Amygdala (tissue), 56 donors: ENCODE measurements at places on chromosomes 7 and 10.

DNA sequence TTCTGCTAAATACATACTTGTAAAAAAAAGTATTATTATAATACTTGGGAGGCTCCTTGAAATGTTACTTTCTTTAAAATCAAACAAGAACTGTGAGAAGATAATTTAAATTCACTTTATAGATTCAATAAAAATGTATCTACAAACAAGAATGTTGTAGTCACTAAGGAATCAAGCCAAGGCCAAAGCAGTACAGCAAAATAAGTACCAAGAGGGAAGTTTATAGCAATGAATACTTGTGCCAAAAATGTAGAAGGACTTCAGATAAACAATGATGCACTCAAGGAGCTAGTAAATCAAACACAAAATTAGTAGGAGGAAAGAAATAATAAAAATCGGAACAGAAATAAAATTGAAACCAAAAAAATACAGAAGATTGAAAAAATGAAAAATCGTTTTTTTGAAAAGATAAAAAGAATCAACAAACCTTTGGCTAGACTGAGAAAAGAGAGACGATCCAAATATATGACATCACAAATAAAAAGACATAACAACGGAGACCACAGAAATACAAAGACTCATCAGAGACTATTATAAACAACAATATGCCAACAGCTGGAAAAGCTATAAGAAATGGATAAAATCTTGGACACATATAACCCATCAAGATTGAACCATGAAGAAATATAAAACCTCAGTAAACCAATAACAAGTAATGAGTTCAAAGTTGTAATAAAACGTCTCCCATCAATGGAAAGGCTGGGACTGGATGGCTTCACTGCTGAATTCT lies 286.0 kb upstream of the TMEM229A start:
- no peak for DNase-seq

DNA sequence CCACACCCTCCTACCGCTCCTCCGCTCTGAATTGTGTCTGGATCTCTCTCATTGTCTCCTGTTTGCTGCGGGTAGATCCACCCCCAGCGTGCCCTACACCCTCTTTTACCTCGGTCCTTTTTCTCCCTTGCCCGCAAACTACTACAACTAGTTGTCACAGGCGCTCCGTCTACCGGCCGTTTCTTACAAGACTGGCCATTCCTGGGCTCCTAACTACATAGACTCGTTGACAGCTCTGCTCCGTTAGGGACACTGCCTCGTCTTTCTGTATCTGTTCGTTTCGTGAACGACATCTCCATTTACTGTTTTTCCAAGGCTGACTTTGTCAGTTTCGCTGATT lies 786 bp downstream of the TAF3 start:
- DNase-seq, result peak; percentile 49

- DNase-seq, result no peak
These were observed 59.0 kb upstream of the TAS2R16 start for GRCh38 chr7:123054357-123055133.

- peak; percentile 61 for DNase-seq
These were observed 44.4 kb downstream of the PFKFB3 start for GRCh38 chr10:6247041-6247712.

- DNase-seq, result peak; percentile 59
These were observed 104.5 kb downstream of the GRID1 start for GRCh38 chr10:86261941-86262687.

- no peak for DNase-seq
These were observed 206.9 kb upstream of the PHYHIPL start for GRCh38 chr10:58969576-58969975.

DNA sequence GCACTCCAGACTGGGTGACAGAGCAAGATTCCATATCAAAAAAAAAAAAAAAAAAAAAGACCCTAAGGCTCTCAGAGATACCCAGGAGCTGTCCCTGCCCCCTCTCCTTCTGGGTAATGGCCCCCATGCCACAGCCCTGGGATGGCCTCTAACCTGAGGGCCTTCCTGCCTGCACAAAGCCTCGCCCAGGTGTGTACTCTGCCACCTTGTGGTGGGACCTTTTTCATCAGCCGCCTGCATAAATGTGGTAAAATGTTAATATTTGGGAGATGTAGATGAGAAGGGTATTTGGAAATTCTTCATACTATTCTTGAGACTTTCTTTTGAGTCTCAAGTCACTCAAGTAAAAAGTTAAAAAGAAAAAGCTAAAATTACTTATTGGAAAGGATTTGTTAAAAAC lies 46.3 kb upstream of the RNF216 start:
- DNase-seq, result no peak

GRCh38 chr10:11406746-11407145 lies 204.7 kb downstream of the USP6NL start:
- no peak for DNase-seq

DNA sequence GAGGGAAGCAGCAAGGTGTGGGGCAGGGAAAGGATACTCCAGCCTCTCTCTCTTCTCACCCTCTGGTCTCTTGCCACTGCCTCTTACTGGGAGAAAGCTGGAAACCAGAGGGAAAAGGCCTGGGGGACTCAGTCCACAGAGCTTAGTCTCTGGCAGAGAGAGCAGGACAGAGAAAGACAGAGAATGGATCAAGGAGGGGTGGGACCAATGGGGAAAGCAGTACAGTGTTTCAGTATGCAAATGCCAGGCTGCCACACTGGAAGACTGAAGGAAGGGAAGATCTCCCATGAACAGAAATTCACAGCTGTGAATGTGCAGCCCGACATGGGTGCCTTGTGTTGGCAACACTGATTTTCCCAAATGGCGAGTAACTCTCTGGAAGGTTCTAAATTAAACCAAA lies 40.4 kb downstream of the CREB5 start:
- DNase-seq, result no peak

- no peak for DNase-seq
These were observed 515.2 kb upstream of the POT1 start for GRCh38 chr7:125444864-125445263.

- DNase-seq, result no peak
These were observed 74.1 kb downstream of the DNAH11 start for GRCh38 chr7:21616796-21617436.

DNA sequence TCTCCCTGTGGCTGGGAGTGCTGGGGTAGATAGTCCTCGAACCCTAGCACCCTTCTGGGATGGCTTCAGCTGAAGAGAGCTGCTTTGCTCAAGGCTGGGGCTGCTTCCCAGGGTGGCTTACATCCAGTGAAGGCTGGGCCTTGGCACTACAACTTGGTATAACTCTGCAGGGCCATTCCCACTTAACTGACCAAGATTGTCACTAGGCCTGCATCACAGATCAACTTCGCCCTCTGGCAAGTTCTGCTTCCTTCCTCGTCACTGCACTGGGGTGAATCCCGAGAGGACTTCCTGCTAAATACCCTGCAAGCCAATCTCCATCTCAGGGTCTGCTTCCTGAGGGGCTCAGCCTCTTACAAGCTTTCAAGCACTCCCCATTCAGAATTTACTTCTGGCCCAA lies 195.2 kb downstream of the DOCK4 start:
- peak; percentile 25 for DNase-seq

- no peak for DNase-seq
These were observed 2.2 kb downstream of the GPRIN2 start for GRCh38 chr10:46554166-46554781.

DNA sequence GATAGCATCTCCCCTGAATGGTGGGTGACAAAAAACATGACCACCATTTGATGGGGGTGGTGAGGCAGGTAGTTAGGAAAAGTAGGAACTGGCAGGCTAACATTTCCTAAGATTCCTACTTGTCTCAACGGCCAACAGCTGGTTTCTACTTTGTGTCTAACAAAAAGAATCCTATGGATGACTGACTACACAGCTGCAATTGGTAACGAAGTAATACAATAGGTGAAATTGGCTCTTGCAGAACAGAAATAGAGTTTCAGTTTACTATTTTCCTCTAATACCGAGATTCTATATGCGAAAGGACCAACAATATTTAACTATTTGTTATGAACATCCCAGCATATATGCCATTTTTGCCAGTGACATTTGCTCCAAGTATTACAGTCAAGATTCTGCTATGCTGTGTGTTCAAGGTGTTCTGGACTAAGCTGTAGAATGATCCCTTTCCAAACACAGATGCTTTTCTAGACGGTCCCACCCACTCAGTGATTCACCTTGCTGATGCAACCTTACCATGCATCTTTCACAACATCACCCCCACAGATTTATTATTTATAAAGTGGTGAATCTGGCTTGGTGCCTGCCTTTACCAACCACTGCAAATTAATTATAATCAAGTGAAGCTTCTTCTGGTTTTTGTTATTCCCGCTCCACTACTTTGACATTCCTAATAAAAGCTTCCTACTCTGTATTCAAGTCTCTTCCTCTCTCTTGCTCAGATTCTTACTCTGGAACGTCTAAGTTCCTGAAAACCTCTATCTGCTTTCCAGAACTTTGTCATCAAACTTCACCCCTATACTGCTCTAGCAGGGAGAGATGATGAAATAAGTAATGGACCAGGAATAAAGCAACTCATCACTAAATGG lies 16.8 kb downstream of the BBIP1 start:
- DNase-seq, result no peak

- no peak for DNase-seq
These were observed 80.4 kb upstream of the PDE1C start for GRCh38 chr7:32150589-32150988.

DNA sequence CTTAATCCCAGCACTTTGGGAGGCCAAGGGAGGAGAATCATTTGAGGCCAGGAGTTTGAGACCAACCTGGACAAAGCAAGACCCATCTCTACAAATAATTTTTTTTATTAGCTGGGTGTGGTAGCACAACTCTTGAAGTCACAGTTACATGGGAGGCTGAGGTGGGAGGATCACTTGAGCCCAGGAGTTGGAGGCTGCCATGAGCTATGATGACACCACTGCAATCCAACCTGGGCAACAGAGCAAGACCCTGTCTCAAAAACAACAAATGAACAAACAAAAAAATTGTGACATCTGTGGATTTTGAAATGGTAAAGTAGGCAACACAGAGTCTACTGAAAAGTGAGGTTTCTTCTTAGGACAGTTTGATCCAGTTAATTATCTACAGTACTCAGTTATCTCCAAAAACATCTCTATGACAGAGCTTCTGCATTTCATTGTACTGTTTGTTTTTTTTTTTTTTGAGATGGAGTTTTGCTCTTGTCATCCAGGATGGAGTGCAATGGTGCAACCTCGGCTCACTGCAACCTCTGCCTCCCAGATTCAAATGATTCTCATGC lies 3.3 kb upstream of the ANKRD61 start:
- no peak for DNase-seq

DNA sequence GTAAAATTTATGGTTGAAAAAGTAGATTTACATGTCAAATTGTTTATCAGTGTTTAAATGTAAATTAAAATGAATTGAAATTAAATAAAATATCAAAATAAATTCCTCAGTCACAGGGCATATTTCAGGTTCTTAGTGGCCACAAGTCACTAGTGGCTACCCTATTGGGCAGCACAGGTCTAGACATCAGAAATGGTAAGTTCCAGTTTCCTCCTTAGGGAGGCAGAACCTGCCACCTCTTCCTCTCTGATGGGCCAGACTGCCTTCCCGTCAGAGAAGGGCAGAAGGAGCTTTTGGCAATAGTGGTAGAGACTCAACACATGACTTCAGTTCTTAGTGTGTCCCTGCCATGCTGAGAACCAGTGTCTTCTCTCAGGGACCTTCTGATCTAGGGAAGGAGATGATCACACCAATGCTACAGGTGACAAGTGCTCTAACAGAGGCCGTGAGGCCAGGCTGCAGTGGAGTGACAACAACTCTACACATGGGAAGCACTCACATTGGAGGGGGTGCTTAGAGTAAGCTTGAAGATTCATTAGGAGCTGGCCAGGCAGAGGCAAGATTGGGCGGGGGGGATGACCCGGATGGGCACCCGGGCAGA lies 14.4 kb upstream of the PCBD1 start:
- no peak for DNase-seq

- no peak for DNase-seq
These were observed 134.8 kb upstream of the GDF10 start for GRCh38 chr10:47165168-47165710.

DNA sequence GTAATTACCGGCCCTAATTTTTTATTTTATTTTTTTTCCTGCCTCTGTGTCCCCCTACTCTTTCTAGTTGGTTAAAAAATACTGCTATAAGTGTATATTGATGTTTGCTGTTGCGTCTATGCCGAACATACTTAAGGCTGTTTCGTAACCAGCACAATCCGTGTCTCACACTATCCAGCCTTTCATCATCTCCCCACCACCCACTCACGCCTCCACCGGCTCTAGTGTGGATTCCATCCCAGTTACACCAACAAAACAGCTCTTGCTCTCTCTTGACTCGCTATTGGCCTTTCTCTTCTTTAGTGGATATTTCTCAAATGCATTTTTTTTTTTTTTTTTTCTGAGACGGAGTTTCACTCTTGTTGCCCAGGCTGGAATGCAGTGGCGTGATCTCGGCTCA lies 70.1 kb upstream of the CAMK1D start:
- no peak for DNase-seq

- DNase-seq, result no peak
These were observed 662 bp downstream of the POLR3A start for GRCh38 chr10:78028438-78029268.

DNA sequence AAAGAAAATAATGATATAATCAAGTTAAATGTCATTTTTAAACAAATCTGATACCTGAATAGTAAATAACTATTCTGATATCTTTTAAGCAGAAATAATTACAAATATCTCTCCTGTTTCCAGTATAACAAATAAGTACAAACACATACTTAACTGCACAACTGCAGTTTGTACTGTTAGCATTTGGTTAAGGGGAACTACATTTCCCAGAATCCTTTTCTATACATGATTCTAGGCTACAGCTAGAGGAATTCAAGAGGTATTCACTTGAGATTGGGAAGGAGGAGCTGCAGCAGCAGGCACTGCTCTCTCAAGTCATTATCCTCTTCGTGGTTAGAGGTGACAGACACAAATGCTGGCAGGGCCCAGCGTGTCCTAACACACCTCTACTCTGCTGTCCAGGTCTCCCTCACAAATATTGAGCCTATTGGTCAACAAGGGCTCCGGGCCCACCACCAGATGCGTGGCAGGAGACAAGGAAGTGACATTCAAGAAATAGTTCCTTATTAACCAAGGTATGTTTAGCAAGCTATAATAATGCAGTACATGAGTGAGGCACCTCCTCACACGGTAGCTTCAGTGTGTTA lies 255.1 kb upstream of the MKLN1 start:
- DNase-seq, result no peak

GRCh38 chr7:105985229-105985628 lies 22.2 kb downstream of the CDHR3 start:
- no peak for DNase-seq
